Mesendoderm (in vitro differentiated cells): ENCODE measurements at places on chromosomes 3 and 15.

GRCh38 chr3:195403841-195404408 lies 38.9 kb downstream of the ACAP2 start:
- DNase-seq: no peak

DNA sequence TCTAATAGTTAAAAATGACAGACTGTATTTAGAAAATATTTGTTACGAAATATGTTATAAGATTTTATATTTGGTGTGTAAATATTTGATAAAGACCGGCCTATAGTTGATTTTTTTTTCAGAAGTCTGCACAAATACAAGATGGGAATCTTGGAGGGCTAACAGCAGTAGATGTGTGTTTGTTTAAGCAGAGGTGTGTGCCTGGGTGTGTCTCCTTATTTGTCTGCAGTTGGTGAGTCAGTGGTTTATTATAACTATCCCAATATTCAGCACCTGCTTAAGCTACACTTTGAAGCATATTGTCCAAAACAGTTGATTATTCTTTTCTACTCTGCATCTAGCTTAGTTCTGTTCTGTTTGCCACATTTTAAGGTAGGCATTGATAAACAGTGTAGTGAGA lies 12.4 kb downstream of the GLCE start:
- DNase-seq: no peak

DNA sequence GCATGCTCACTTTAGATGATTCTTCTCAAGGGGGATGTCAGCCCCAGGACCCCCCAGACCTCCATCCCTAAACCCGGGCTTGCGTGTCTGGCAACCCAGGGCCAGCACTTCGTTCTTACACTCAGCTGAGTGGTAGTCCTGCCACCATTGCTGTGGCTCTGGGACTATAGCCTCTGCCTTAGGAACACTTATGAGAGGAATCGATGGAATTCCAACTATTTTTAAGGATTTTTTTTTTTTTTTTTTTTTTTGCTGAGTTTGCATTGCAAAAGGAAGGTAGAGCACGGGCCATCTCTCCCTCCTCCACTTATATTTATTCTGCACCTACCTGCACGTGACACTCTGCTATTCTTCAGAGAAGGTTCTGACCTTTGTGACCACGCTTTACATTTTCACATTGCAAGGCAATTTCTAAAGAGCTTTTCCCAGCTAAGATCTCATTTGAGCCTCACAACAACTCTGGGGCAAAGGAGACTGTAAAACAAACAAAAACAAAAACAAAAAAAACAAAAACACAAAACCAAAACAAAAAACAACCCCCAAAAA lies 113.9 kb downstream of the LPP start:
- peak; percentile 75 for DNase-seq

- no peak for DNase-seq
These were observed 85.3 kb upstream of the TNFAIP8L3 start for GRCh38 chr15:51180011-51180410.

DNA sequence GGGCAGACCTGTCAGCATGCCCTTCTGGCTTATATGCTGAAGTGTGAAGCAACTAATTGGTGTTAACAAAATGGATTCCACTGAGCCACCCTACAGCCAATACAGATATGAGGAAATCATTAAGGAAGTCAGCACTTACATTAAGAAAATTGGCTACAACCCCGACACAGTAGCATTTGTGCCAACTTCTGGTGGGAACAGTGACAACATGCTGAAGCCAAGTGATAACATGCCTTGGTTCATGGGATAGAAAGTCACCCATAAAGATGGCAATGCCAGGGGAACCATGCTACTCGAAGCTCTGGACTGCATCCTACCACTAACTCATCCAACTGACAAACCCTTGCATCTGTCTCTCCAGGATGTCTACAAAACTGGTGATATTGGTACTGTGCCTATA lies 9.4 kb downstream of the PIK3CB start:
- DNase-seq: peak; percentile 26

DNA sequence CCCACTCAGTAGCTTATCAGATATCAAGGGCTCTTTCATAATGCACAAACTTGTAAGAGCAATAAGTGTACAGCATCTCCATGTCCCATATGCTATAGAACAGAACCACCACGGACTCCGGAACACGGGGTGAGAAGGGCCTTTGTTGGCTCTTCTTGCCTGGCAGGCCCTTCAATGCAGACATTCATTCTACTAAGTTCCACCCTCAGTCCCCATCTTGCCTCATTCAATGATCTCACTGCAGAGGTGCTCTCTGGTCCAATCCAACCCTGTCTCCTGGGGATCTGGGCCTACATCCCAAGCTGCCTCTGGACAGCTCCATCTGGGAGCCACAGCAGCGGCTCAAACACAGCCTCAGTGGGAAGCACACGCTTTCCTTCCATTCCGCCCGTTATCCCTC lies 16.8 kb downstream of the HACD2 start:
- DNase-seq: no peak

DNA sequence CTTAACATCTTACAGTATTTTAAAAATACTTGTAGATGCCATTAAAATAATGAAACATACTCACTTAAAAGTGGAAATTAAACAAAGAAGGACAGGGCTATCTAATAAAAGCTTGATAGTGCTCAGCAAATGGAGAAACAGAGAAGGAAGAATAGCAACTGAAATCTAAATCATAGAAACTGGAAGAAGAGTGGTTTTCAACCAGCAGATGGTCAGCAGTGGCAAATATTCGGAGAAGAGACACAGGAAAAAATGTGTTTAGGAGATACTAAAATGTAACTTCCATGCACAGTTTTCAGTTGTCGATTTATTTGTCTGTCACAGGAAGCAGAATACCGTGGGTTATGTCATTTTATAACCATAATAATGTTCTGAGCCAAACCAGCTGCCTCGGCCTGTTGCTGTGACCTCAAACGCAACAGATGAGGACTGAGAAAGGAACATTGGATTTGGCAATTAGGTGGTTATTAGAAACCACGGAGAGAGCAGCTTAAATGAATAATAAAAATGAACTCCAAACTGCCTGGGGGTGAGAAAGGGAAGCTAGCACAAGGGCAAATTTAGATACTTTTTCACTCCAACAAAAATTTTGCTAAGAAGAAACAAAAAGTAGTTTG lies 246.6 kb upstream of the KCNMB2 start:
- DNase-seq: no peak

DNA sequence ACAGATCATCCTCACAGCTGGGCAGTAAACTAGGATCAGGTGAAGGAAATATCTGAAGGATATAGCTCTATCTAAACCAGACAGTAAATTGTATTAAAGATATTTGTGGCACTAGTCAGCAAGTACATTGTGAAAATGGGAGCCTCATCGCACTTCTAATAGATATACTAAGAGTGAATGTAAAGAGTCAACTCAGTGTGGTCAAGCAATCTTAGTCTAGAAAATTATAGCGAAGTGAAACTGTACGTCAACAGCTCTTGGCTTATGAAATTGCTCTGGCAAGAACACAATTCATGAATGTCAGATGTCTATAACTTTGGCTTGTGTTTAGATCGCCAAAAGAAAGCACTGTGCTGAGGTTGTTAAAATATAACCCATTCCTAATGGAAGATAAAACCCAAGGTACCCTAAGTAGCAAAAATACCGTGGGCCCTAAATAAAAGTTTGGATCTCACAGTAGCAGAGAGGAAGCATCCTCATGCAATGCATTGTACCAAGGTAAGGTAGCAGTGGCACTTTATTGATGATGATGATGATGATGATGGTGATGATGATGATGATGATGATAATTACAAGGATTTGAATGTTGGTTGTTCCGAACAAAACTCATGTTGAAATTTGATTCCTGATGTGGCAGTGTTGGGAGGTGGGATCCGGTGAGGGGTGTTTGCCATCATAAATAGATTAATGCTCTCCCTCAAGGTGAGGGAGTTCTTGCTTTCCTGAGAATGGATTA lies 228.5 kb downstream of the UNC13C start:
- no peak for DNase-seq

- DNase-seq: no peak
These were observed 177.2 kb downstream of the POLR2M start for GRCh38 chr15:57883701-57884100.
